A549 (cell line): ENCODE measurements at places on chromosomes 2 and 18.

GRCh38 chr2:221747289-221747972 is 175.3 kb upstream of the EPHA4 start:
- DNase-seq: no peak

GRCh38 chr2:161245671-161246070 is 62.6 kb upstream of the PSMD14 start:
- DNase-seq: no peak

DNA sequence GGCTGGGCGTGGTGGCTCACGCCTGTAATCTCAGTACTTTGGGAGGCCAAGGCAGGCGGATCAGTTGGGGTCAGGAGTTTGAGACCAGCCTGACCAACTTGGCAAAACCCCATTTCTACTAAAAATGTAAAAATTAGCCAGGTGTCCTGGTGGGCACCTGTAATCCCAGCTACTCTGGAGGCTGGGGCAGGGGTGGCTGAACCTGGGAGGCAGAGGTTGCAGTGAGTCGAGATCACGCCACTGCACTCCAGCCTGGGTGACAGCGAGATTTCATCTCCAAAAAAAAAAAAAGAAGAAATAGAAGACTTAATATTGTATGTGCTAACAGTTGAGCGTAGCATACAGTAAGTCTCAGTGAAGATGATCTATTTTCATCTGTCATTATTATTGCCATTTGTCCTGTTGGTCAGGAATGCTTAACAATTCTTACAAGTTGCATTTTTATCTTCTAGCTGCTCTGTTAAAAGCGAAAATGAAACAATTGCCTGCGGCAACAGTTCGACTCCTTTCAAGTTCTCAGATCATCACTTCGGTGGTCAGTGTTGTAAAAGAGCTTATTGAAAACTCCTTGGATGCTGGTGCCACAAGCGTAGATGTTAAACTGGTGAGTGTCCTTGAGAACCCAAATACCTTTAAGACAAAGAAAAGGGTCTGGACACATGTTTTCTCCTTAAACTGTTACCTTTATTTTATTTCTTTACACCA is 7.2 kb downstream of the PMS1 start:
- DNase-seq: no peak

DNA sequence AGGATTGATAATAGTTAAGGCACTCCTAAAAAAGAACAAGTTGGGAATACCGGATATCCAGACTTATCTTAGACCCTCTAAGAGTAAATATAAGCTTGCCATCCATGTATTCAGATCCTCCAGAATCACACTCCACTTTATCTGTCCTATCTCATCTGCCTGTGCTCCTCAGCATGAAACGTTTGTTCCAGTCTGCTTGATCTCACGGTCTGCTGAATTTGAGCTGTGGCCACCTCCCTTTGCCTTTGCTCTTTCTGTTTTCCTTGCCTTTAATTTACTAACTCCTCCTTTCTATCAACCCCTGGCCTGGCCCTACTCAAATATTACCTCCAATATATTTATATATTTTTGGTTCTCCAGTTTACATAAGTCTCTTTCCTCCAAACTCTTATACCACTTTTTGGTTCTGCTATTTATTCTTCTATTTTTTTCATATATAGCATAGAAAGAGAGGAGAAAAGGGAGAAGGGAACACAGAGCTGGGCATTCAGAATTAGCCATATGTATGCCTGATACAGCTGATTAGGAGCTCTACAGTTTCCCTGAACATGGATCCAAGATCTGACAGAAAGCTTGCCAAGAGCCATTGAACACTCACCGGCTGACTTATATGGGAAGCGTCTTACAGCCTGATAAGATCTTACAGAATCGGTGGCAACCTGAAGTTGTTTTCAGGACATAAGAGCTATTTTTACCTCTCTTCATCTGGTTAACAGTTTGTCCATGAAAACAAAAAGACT is 21.8 kb upstream of the DNAJC27 start:
- no peak for DNase-seq

DNA sequence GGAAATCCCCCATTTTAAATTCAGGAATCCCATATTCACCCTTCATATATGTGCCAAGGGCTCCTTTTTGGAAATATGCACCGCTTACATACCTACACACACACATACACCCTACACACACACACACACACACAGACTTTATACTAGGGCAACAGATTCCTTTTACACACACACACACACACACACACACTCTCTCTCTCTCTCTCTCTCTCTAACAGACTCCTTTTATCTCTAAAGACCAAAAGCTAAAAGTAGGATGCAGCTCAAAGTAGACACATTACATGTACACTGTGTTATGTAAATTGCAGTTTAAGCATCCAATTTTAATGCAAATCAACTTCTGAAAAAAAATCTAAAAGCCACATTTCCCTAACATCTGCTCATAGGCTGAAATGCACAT is 130.9 kb upstream of the CAPN13 start:
- DNase-seq: no peak

- no peak for DNase-seq
These were observed 841.1 kb downstream of the TSN start for GRCh38 chr2:122596598-122596997.

DNA sequence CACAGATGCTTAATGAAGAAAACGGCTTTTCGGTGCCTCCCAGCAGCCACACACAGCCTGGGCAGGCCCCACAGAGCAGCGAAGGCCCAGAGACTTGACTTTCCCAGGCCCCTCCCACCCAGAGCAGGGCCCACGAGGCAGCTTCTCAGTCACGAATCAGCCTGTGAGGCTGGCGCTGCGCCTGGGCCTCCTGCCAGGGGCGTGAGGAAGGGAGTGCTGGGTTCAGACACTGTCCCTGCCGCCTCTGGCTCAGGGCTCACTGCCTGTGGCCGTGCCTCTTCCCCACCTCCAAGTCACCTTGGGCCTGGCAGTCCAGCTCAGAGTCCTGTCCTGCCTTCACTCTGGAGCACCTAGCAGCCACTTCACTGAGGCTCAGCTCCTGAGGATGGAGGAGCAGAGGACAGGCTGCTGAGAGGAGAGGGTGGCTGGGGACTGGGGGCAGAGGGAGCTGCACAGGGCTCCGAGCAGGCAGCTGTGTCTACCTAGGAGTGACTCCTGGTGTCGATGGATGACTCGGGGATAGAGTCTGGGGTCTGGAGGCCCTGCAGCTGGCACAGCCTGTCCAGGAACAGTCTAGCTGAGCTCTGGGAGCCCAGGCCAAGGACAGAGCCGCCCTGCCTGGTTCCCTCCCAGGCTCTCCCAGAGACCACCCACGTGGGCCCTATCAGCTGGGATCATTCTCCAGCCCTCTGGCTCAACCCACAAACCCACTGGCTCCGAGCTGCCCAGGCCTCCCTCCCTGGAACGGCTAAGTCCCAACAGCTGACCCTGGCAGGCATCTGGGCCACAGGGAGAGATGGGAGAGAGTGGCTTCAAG is 36.4 kb upstream of the FOSL2 start:
- DNase-seq: no peak

GRCh38 chr2:178477443-178478129 is 814 bp downstream of the FKBP7 start:
- DNase-seq: no peak

- no peak for DNase-seq
These were observed 46.8 kb upstream of the DNMT3A start for GRCh38 chr2:25388491-25388890.
